ENCODE measurements at places on chromosomes 6 and 20.

GRCh38 chr6:47690214-47690613, 8.2 kb upstream of the ADGRF4 start:
- no peak for DNase-seq

GRCh38 chr6:163190786-163191185, 223.7 kb upstream of the QKI start:
- no peak for DNase-seq

DNA sequence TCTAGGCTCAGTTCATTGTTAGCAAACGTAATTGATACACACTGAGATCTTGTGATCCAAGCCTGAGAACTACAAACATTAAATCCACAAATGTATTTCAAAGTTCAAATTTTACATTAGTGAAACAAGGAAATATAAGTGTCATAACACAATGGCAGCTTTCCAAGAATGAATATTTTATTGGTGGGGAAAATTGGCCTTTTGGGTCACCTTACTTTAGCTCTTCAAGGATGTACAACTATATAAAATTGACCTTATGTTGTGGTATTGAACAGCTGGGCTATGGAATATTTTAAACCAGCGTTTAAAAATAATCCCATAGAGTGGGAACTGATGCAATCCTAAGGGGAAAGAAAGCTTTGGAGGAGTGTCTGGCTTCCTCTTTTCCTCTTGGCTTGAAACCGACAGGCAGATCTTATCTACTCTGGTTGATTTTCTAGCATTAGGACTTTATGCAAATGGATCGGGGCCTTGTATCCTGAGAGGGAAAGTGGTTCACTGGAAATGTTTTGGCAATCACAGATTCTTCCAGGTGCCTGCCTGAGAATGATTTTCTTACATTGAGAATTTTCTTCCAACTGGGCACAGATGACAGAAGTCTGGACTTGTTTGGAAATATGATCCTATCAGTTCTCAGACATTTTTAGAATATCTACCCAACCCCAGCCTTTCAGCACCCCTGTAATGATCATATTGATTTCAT, 184.8 kb upstream of the ECI2 start:
- no peak for DNase-seq

DNA sequence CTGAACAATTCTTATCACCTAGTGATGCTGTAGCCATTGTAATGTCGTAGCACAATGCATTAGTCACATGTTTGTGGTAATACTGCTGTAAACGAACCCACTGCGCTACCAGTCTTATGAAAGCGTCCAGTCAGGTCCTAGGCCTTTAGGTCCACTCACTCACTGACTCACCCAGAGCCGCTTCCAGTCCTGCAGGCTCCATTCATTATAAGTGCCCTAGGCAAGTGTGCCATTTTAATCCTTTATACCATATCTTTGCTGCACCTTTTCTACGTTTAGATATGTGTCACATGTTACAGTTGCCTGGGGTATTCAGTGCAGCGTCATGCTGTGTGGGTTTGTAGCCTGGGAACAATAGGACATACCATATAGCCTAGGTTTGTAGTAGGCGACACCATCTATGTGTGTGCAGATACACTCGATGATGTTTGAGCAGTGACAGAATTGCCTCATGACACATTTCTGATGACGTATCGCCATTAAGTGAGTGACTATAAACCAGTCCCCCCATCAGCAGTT, 15.4 kb downstream of the IGF2R start:
- no peak for DNase-seq

DNA sequence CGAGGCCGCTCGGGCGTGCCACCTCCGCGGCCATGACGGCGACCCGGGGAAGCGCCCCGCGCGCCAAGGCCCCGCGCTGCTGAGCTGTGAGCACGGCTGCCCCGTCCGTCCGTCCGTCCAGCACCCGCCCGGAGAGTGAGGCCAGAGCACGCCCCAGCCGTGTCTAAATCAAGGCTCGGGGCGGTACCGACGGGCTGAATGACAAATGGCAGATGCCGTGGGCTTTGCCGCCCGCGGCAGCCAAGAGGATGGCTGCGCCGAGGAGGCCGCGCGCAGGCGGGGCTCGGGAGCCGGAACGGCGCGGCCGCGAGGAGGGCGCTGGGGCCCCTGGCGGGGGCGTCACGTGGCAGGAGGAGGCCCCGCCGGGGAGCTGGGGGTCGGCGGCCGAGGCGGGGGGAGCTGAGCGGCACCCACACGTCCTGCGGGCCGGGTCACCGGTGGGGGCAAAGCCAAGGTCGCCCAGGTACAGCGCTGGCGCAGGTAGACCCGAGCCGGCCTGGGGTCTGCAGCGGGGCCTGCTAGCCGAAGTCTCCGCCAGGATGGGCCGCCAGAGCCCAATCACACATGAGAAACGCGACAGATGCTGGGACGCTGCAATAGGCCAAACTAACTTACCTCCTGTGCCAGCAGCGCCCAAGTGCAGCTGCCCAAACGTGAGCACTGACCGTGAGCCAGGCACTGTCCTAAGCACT, at the start of gene PLAGL1:
Gene PLAGL1 (minus strand): TSS at position 140 of the 692 bp plus-strand sequence. CDS start 60,123 bp downstream, outside the sequence.
- peak; percentile 22 for DNase-seq

GRCh38 chr6:109313139-109313538, 69.1 kb downstream of the CD164 start:
- DNase-seq: no peak

DNA sequence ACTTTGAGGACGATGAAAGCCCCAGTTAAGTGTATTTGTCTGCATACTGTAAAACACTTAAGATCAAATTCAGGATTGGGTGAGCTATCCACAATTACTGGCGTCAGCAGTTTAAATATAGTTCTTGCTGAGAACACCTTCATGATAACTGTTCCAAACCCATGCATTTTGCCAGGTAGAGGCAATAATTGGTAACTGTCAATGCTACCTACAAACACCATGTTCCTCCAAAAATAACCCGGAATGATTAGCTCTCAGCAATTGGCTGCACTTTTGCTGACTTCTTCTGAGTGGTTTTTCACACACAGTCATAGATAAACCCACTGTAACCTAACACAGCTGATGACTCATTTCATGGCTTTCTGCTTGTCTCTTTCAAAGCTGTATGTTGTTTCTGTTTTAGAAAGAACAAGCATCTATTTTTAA, 1358.6 kb upstream of the GJE1 start:
- no peak for DNase-seq

All from stimulated activated CD4-positive, alpha-beta T cell treated with anti-CD3 and anti-CD28 coated beads, Interleukin-4, amount 100 ng/mL, for 1 hour (primary cell).